ENCODE measurements at places on chromosomes 1 and 21.

DNA sequence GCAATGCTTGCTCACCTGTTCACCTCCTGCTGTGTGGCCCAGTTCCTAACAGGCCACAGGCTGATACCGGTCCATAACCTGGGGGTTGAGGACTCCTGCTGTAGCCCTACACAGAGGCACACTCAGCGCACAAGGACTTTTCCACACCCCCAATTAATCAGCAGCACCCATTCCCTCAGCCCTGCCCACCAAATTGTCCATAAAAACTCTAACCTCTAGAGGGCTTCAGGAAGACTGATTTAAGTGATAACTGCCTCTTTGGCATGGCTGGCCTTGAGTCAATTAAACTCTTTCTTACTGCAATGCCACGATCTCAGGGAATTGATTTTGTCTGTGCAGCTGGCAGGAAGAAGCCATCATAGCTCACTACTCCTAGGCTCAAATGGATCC lies 71.3 kb upstream of the MUTYH start:
- DNase-seq: no peak

- DNase-seq: no peak
Measured at GRCh38 chr1:197343663-197344273, 75.7 kb downstream of the CRB1 start.

DNA sequence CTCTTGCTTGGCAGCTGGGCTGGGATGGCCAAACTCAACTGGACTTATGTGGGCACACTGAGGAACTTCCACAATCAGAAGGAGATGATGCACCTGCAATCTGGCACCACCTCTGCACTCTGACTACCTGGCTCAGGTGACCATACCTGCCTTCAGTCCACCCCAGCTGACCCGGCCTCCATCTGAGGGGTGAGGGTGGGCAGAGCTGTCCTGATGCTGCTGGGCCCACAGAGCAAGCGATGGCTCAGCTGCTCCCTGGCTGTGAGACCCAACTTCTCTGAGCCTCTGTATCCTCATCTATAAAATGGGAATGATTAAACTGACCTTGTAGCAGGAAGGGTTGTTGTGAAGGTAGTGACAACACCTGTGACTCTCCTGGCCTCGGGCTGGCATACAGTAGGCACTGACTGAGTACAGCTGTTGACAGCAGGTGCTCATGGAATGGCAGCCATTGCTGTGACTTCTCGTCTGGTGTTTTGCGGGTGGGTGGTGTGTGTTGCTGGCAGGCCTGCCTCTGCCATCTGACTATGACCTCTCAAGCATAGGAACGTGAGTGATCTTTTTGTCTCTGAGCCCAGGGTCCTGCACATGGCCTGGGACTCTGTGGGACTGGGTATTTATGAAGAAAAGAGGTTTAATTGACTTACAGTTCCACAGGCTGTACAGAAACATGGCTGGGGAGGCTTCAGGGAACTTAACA lies 438.5 kb downstream of the PTPRU start:
- DNase-seq: no peak

GRCh38 chr1:170929412-170929834 lies 5.9 kb upstream of the MROH9 start:
- no peak for DNase-seq

- DNase-seq: no peak
Measured at GRCh38 chr1:32701421-32701911, 1.1 kb downstream of the SYNC start.

DNA sequence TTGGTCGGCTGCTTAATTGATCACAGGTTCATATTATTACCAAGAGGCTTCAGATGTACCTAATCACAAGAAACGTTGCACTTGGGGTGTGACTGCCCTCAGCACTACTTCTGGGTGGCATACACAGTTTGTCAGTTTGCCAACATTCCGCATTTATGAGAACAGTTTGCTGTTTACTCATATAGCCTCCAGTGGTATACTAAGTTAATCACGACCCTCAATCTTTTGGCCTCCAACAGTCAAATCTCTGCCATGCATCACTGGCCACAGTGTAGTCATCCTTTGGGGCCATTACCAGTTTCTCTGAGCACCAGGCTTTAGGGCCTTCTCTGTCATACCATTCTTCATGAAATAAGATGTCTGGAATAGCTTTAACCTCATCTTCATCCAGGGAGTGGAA lies 62.8 kb upstream of the BCL9 start:
- DNase-seq: no peak

GRCh38 chr1:25649505-25650288 lies 33.1 kb downstream of the MAN1C1 start:
- no peak for DNase-seq

- DNase-seq: no peak
Measured at GRCh38 chr1:16186655-16187235, 25.7 kb downstream of the ARHGEF19 start.

GRCh38 chr1:226239421-226239820 lies 16.0 kb downstream of the MIXL1 start:
- no peak for DNase-seq

DNA sequence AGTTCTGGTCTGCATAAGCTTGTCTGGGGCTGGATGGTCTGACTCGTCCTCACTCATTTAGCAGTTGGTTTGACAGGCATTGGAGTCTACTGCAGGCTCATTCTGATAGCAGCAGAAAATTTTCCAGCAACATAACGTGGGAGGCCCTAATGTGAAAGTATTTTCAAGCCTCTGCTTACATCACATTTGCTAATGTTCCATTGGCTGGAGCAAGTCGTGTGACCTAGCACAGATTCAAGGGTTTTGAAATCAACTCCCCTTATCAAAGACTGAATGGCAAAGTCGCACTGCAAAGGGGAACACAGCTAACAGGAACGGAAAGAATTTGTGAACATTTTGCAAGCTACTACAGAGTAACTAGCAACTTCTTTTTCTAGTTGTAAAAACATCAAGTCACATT lies 2.3 kb upstream of the USH2A start:
- DNase-seq: no peak

DNA sequence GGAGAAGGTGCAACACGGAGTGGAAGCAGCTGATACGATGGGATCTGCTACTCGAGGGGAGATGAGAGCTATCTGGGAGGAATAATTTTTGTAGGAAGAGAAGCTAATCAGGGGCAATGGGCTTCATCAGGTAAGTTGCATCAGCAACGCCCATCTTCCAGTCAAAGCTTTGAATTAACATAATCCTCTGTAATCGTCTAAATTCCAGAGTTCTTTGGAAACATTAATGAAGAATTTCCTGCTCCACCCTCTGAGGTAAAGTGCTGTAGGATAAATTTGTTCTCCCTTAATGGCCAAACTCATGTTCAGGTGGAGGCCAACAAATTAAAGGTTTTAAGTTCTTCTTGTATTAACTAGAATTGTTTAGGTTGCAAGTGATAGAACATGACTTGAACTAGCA lies 94.0 kb upstream of the KAZN start:
- DNase-seq: no peak

- no peak for DNase-seq
Measured at GRCh38 chr1:86175756-86176155, 19.2 kb upstream of the COL24A1 start.

- DNase-seq: no peak
Measured at GRCh38 chr1:147046189-147046862, 108.2 kb downstream of the NBPF12 start.

DNA sequence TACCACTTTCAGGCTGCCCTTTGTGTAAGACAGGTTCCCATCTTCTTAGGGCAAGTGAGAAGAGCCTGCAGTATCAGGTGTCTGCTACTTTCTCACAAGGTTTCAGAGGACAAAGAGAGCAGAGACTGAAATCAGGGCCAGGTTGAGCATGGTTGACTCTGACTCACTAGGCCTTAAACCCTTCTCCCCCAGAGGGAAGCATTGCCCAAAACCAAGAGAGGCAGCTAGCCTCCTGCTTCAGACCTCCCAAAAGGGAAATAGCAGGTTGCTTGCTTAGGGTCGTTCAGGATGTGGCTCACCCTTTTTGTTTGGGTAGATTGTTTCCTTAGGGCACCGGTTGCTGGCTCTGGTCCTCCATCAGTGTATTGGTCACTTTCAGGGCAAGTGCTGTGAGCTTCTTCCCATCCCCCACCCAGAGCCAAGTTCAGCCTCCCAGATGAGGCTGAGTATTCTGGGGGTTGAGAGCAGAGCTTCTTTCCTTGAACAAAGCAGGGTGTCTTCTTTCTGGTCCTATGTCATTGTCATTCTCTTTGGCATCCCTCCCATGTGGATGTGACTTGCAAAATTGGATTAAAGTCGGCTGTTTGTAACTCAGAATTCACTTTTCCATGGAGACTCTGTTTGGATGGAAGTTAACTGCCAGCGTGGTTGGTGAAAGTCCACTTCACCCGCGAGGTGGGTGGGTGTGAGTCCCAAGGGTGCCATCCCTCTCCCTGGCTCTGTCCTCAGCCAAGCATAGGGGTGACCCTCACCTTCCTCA lies 55.5 kb upstream of the GALNT2 start:
- no peak for DNase-seq

DNA sequence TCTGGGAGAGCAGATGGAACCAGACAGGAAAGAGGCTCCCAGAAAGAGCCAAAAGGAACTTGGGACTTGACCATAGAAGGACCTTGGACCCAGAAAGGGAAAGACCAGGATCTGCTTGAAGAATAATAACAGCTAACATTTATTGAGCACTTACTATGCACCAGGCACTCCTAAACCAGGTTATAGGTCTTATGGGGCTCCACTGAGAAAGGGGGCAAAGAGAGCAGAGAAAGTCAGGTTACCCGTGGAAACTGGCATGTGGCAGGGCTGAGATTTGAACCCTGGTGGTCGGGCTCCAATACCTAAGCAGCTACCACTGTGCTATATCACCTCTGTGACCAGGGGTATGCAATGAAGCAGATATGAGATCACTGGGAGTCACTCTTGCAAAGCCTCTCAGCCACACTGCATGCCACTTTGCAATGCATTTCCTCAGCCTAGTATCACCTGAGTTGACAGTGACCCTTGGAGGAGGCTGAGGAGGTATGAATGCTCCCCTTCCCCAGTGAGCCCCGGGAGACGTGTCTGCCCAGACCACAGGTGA lies 37.8 kb downstream of the HSPG2 start:
- no peak for DNase-seq

DNA sequence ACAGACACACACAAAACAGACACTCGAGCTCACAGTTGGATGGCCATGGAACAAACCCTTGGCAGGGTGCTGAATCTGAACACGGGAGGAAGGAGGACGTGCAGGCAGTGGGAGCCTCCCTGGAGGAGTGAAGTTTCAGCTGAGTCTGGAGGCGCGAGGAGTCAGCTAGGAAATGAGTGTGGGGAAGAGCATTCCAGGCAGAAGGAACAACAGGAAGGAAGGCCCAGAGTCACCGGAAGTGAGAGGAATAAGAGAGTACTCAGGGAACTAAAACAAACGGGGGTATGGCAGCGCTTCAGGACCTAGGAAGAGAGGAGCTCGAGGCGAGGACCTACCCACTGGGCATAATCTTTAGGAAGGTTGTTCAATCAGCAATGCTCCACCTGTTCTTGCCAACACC lies 137.3 kb downstream of the SYF2 start:
- no peak for DNase-seq

DNA sequence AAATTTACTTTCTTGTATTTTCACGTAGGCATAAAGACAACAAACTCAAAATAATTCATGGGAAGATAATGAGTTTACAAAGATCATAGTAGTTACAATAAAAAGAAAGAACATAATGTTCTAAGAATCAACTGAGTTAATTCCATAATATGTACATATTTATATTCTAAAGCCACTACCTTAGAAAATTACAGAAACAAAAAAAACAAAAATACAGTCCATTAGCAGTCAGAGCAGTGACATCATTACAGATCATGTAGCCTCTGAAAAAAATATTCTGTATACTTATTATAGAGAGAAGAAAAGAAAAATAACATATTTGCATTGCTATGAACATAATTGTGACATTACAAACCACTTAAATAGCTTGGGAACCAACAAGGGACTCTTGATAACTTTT lies 360.1 kb upstream of the RGS18 start:
- no peak for DNase-seq

DNA sequence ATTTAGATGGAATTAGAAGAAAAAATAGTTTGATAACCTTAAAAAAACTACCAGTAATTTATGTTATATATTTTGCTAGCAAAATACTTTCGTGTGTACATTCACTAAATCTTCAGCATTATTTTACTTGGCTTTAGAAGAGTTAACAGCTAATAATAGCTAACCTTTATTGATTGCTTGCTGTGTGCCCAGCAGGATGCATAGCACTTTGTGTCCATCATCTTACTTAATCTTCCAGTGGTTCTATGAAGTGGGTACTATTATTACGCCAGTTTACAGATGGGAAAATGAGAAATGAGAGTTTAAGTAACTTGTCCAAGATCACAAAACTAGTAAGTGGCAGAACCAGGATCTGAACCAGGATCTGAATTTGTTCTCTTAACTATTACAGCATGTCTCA lies 41.7 kb upstream of the GPR25 start:
- DNase-seq: no peak

Measured in activated T-cell treated with anti-CD3 and anti-CD28 coated beads, Interleukin-2, amount 50 U/mL, for 1 hour (primary cell).